ENCODE measurements at places on chromosomes 5 and 9.

- no peak for ATAC-seq
Observed at GRCh38 chr5:138955013-138955660, 80.0 kb upstream of the LRRTM2 start.

- no peak for ATAC-seq
Observed at GRCh38 chr5:155274484-155274883, 260.9 kb downstream of the KIF4B start.

DNA sequence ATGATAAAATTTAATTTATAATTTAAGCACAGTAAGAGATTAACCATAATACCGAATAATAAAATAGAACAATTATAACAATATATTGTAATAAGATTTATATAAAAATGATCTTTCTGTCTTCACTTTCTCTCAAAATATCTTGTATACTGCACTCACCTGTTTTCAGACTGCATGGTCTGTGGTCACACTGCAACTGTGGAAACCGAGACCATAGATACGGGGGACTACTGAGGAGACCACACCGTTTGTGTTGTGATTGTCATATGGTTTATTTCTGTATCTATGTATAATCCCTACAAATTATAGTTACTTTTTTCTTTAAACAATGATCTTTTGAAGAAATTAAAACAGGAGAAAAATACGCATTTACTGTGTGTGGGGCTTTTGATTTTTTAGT is 78.8 kb upstream of the TNFAIP8 start:
- no peak for ATAC-seq

GRCh38 chr5:124919747-124920525 is 173.5 kb upstream of the ZNF608 start:
- ATAC-seq = no peak

- no peak for ATAC-seq
Observed at GRCh38 chr9:86281593-86282076, 703 bp downstream of the ISCA1 start.

- no peak for ATAC-seq
Observed at GRCh38 chr9:33469891-33470290, 3.8 kb downstream of the NOL6 start.

All from SK-N-SH treated with all-trans-retinoic acid at 6 μM for 48 hours (cell line).